ENCODE measurements at places on chromosomes 16 and 17.

GRCh38 chr17:2064980-2065785, 10.3 kb downstream of the HIC1 start:
- peak; percentile 71 for DNase-seq

GRCh38 chr16:12523002-12523401, 280.7 kb downstream of the CPPED1 start:
- DNase-seq, result no peak

GRCh38 chr17:2485543-2485942, 26.1 kb downstream of the METTL16 start:
- DNase-seq, result no peak

DNA sequence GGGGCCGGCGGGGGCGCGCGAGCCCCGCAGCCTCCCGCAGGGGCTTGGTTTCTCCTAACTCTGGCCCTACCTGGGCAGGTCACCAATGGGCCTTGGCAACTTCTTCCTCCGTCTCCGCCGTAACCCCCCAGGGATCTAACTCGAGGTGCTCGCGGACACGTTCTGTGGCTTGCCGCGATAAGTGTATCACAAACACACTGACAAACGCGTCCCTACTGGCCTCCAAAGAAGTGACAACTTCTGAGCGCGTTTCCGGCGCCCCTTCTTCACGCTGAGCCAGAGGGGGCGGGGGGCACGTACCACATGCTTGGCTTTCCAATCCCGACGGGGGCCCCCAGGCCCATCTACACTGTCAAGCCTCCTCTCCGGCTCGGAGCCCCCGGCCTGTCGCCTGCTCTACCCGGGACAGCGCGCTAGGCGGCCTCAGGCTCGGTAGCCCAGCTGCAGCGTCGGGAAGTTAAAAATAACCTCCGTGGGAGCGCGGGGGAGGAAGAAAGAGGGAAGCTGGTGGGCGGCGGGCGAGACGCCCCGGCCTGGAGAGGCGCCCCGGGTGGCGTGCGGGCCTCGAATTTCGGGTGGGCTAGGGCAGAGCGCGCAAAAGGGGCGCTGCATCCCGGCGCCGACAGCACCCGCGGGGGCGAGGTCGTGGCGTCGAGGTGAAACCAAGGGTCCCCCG, 725 bp upstream of the SPHK1 start:
- peak; percentile 60 for DNase-seq

- DNase-seq, result no peak
Observed at GRCh38 chr16:78004517-78004916, 17.8 kb upstream of the CLEC3A start.

- no peak for DNase-seq
Observed at GRCh38 chr17:76511668-76512365, 10.6 kb upstream of the RHBDF2 start.

GRCh38 chr16:87248714-87249113, 68.5 kb downstream of the C16orf95 start:
- no peak for DNase-seq

DNA sequence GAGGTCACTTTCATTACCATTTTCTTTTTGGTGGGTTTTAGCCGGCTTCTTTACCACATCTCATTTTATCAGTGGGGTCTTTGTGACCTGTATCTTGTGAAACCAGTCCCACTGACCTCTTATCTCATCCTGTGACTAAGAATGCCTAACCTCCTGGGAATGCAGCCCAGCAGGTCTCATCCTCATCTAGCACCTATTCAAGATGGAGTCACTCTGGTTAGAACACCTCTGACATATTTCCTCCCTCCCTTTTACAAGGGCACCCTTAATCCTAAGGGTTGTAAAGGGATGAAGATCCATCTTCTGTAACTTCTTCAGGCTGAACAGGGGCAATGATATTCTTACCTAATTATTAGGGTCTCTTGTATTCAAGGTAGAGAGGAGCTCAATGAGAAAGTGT, 107.9 kb upstream of the HAS3 start:
- DNase-seq, result no peak

All from AG20443 (cell line).